ENCODE measurements at places on chromosomes 7 and 10.

GRCh38 chr10:79241990-79242619, 105.2 kb upstream of the PPIF start:
- no peak for DNase-seq

DNA sequence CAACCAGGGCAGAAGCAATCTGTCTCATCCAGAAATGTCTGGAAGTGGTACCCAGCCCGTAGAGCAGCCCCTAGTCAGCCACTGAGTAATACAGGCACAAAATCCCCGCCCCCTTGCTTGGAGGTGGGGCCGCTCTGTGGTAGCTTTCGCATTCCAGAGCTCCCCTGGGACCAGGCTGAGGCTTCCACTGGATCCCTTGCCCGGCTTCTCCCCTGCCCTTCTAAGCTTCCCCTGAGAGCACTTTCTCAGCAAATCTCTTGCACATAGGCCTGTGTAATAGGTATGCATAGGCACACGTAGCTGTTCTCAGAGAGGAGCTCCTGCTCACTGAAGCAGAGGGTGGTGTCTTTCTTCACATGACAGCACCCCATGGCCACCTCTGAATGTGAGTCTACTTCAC, 144.2 kb downstream of the BMS1 start:
- DNase-seq: no peak

DNA sequence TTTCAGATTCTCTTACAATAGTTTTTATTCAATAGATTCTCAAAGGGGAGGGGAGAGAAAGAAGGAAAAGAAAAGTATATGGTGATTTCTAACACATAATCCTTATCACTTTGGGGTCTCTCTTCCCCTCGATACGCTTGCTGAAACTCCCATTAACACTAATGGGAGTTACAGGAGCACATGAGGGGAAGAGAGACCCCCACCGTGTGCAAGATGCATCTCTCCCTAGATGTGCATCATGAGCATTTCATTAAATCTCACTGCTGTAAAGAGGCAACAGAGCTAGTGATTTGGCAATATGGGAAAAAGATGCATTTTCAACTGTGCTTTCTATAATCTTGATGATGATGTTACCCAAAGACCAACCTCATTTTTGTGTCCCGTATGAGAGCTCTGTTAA, 177.4 kb downstream of the SKAP2 start:
- DNase-seq: no peak

GRCh38 chr7:50184271-50184990, 91.4 kb upstream of the ZPBP start:
- no peak for DNase-seq

- DNase-seq: no peak
These were observed 110.0 kb upstream of the GLCCI1 start for GRCh38 chr7:7858559-7858958.

DNA sequence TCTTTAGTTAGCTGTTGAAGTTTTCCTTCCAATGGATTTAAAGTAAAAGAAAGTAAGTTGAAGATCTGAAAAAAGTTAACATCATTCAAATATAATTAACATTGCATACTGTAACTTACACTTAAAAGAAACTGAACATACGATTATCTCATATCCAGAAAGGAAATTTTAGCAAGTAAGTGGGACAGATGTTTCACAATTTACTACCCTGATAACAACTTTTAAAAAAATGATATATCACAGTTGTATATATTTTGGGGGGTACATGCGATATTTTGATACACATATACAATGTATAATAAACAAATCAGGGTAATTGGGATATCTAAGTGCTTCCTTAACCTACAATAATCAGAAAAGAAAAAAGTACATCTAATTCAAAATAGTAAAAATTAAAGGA, 44.2 kb downstream of the ASZ1 start:
- no peak for DNase-seq

DNA sequence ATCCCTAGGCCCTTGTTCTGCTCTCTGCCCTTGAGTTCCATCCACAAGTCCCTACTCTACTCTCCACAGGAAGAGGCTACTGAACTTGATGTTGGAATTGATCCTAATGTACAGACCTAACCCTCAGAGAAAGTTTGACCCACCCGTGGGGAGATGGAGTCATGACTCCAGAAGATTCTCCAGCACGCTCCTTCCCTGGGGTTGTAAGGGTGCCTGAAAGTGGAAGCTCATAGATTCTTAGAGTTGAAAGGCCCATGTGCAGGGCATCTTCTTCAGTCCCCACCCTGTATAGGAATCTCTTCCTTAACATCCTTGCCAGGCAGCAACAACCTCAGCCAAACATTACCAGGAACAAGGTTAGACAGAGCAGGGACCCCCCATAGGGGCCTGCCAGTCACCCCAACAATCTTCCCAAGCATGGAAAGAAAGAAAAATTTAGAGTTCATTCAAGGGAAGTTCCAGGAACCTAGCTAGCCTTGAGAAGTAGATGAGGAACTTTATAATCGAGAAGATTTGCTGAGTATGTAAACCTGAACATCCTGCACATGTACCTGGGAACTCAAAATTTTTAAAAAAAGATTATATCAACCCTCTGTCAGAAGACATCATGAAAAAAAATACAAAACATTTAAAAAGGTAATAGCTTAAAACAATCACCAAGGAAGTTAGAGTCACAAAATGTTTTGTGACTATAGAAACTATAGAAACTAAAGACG, 49.5 kb downstream of the THNSL1 start:
- DNase-seq: no peak

DNA sequence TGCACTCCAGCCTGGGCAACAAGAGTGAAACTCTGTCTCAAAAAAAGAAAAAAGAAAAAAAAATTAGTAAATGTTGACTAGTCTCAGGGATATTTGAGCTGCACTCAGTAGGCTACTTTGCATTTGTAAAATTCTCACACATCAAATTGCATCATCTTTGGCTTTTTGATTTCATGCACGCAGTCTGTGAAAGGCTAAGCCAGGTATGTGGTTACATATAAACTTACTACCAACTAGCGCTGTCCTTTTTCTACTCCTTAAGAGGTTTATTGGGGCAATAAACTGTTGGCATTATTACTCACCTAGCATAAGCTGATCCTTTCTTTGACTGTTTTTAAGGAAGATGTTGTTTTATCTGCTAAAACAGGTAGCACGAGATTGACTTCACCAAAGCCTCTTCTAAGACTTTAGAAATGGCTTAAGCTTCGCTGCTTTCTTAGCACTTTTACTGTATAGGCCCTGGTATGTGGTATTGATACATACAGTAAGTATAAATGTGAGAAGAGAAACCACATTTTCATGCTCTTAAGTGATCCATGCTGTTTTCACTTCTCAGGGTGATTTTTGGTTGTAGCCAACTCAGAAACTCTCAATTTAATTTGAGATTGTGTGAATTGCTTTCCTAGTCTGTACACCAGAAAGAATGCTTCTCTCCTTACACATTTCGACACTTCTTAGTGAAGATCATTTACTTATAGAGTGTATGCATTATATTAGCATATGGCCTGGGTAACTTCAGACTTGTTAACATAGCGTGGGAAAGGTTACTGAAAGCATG, 323.9 kb downstream of the AUTS2 start:
- DNase-seq: no peak

DNA sequence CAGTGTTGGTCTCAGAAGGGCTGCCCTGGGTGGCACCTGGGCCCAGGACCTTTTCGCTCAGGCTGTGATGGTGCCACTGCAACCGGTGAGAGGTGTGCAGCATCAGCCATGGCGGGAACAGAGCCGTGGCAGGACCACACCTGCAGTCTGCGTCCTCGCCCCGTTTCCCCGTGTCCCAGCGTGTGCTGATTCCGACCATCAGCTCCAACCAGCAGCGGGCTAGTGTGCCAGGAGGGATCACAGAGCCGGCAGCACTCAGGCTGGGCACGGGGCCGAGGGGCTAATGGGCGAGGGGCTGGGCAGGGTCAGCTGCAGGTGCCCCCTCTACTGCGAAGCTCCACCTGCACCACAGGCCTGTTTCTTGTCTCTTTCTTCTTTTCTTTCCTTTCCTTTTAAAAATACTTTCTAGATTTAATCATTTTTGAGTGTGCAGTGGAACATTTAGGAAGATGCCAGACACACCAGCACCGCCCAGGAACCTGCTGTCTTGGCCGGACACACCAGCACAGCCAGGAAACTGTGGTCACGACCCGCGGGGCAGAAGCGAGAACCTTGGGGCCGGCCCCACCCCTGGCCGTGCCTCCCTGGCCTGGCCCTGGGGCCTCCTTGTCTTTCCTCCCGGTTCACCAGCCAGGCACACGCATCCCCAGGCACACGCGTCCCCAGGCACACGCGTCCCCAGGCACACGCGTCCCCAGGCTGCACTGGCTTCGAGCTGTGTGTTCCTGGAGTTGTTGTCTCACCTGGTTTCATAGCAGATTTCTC, 34.6 kb downstream of the ADGRA1 start:
- no peak for DNase-seq

DNA sequence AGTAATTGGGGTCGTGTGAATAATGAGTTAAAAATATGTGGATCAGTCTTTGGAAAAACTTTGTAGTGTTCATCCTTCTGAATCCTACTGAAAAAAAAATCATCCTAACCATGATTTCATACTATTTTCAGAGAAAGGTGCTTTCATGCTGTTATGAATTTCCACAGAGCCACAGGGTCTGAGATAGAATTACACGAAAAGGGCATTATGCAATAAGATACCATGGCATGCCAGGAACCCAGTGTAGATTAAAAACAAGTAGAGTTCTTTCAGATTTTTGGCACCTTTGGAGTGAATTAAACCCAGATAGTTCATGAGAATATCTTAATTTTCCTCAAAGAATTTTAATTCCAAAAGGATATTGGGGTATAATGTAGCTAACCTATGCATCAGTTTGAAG, 47.5 kb upstream of the AGMO start:
- DNase-seq: no peak

GRCh38 chr7:79298145-79298760, 155.2 kb downstream of the MAGI2 start:
- no peak for DNase-seq

- no peak for DNase-seq
These were observed 332.9 kb downstream of the PTEN start for GRCh38 chr10:88196291-88196690.

DNA sequence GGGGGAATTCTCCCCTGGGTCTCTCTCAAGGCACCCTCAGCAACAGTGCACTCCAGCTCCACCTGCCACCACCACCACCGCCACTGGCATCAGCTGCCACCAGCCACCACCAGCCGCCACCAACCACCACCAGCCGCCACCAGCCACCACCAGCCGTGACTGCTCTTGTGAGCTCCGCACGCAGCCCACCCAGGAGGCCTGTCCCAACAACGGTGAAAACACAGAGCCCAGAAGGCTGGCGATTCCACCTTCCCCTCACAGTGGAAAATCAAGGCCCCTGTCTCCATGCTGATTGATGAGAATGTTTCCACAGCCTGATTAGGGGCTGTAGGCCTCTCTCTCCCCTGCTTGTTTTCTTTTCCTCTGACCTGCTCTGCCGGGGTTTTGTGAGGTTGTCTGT, 41.1 kb downstream of the COBL start:
- no peak for DNase-seq

GRCh38 chr10:30510184-30510931, 76.4 kb downstream of the MAP3K8 start:
- DNase-seq: no peak

GRCh38 chr7:55411844-55412243, 46.7 kb downstream of the LANCL2 start:
- no peak for DNase-seq

- no peak for DNase-seq
These were observed 131.9 kb downstream of the LYZL1 start for GRCh38 chr10:29420744-29421143.

GRCh38 chr7:2498708-2499107, 20.9 kb upstream of the LFNG start:
- DNase-seq: no peak

DNA sequence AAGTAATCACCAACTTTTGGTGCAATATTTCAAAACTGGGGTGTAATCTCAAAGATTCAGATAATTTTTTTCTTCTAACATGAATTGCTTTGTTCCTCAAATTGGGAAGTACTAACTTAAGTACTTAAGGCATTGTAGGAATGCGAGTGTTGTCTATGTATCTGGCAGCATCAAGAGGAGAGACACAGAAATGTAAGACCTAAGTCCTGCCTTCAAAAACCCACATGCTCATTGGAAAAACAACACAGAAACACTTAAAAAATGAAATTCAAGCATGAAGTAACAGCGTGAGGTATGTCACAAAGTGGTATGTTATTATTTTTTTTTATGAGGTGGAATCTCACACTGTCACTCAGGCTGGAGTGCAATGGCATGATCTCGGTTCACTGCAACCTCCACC, 288.5 kb downstream of the ZEB1 start:
- no peak for DNase-seq

DNA sequence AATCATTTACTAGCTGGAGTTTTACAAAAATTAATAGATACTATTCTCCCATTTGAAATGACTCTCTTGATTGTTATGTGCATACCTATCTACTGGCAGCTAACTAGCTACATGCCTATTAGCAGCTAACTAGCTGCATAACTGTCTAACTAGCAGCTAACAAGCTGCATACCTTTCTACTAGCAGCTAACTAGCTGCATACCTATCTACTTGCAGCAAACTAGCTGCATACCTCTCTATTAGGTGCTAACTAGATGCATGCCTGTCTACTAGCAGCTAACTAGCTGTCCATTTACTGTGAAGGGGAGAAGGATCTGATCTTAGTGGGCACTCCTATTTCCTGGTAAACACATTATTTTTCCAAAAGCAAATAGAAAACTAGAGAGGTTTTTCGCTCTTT, 439.4 kb upstream of the PFKP start:
- no peak for DNase-seq

- no peak for DNase-seq
These were observed 16.4 kb downstream of the TBXAS1 start for GRCh38 chr7:139845443-139845805.

DNA sequence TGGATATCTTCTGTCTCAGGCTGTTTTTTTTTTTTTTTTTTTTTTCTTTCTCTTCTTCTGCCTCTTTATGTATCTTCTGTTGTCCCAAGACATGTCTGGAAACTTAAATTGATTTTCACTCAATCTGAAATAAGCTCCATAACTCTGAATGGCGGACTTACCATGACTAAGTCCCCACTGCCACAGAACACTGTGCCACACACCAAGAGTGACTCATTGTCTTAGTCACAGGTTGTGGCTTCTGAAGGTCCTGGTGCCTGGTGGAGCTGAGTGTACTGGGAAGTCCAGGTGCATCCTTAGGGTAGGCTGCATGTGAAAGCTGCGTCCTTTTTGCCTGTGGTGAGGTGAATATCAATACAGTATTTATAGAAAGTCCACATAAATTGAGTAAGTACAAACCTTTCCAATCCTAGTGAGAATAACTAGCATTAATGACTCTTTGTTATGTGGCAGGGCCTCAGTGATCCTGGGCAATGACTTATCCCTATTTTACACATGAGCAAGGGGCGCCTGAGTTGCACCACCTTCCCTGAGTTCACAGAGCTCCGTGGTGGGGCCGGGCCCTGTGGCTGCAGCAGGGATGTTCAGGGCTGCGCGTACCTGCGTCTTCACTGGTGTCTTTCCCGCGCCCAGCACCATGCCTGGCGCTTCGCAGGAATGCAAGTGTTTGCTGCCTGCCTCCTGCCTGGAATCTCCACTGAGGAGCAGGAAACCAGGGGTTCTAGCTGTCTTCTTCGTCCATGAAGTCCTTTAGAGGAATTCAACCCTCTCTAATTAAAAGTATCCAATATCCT, 4.3 kb downstream of the PFKP start:
- no peak for DNase-seq
